ENCODE measurements at places on chromosomes 13 and 19.

DNA sequence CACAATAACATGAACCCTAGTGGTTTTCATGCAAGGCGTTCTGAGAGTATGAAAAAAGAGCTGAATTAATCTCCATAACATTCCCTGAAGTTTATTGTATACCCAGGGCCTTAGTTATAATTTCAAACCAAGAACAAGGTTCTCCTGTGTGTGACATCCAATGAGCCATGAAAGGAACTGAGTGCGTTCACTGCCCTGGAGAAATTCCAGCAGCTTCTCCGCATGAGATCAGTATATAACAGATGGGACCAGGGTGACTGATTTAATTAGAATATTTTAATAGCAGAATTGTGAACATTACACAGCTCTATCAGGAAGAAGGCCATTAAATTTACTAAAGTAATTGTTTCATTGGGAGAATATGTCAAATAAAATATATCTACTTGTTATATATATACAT is 1190.5 kb upstream of the SLC10A2 start:
- DNase-seq = no peak

GRCh38 chr13:44792096-44792495 is 197.2 kb downstream of the NUFIP1 start:
- no peak for DNase-seq

DNA sequence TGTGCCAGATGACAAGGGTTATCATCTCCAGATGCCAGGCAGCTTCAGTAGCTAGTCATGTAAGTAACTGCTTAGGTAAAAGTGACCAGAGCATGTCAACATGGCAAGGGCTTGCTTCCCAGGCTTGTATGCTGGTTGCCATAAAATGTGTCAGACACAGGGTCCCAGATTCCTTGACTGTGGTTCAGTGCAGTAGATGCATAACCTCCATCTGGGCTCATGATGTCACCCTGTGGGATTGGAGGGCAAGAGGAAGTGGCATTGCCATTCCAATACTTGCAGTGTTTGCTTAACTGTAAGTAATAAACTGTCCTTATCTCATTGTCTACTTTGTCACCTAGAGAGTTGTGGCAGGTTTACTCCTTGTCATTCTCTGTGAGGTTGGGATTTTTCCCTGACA is 226.8 kb downstream of the PCDH17 start:
- DNase-seq = no peak

DNA sequence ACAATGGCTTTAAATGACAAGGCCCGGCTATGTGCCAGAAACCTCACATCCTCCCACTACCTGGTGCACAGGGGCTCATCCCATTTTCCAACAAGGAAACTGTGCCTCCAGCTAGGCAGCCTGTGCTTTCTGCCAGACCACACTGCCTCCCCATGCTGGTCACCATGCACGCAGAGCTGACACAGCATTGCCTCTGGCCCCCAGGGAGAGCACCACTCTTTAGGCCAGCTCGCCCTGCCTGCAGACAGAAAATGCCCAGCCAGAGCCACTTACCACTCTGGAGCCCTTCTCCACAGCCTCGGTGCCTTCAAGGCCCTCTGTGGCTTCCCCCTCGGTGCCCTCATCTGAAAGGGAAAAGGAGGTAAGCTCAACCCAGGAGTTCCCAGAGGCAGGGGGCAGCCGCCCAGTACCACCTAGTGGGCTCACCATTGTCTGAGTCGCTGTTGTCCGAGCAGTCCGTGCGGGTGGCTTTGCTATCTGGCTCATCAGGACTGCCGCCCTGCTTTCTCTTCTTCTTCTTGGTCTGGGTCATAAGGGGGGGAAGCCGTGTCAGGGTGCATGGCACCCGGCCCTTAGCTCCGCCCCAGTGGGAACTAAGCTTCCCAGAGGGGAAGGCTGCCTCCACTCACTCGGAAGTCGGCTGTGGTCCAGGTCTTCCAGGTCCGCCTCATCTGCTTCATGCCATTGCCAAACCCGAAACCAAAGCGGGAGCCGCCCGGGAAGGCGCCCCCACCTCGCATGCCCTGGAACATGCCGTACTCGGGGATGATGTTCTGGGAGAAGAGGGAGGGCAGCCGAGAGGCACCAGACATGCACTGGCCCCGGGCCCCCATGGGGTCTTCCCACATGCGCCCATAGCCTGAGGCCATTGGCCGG is 18.0 kb downstream of the AKAP8L start:
- no peak for DNase-seq

- DNase-seq = peak; percentile 70
Observed at GRCh38 chr19:41886761-41887710, 4.1 kb downstream of the ARHGEF1 start.

- no peak for DNase-seq
Observed at GRCh38 chr19:387777-388176, 21.2 kb downstream of the C2CD4C start.

DNA sequence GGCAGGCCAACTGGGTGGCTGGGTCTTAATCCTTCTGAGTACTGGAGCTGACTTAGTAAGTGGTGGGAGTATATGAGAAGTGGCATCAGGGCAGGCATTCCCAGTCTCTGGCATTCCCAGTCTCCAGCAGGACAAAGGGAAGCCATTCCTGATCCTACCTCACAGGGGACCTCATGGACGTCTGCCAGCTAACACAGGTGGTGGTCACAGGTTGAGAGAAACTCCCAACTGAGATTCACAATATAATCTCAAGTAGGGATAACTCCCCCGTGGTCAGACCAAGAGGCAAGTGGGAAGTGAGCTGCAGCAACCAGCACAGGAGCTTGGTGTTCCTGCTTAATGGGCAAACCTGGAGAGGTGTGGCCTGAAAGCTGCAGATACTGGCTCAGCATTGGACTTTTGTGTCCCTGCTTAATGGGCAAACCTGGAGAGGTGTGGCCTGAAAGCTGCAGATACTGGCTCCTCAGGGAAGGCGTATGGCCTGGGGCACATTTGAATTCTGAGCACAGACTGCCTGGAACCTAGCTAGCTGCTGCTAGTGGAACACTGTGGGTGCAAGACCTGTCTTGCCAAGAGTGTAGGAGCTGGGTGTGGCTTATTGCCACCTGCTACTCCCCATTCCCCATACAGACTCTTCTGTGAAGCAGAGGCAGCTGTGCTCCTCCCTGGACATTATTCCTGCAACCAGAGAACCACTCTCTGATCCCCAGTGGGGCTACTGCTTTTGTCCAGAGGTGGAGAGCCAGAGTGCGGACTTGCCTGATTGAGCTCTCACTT is 25.9 kb upstream of the OR10H2 start:
- DNase-seq = no peak

- DNase-seq = no peak
Observed at GRCh38 chr13:64697226-64697625, 2532.9 kb downstream of the PCDH9 start.

DNA sequence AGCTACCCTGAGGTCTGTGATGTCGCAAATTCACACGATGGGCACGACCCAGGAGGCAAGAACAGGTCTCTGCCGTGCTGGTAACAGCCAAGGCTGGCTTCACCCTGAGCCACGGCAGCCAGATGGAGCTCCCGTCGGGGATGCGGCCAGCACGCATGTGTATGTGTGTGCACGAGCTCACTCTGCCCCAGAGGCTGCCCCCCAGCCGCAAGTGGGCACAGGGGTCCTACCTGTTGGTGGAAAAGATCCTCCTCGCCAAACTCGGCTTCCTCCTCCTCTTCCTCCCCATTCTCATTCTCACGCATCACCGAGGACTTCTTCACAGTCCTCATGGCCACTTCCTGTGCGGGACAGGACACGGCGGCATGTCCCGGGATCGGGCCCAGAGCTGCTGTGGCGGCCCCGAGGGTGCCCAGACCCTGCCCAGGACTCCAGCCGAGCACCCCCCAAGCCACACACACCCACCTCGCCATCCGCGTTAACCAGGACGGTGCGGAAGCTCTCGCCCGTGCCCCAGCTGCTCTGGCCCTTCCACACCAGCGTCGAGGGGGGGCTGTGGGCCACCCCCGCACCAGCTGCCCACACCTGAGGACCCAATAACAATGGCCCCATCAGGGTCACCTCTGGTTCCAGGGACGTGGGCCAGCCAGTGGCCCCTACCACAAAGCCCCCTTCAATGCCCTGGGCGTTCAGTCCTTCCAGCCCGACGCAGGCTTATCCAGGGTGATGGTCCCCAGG is 4.1 kb upstream of the TIMM13 start:
- no peak for DNase-seq

DNA sequence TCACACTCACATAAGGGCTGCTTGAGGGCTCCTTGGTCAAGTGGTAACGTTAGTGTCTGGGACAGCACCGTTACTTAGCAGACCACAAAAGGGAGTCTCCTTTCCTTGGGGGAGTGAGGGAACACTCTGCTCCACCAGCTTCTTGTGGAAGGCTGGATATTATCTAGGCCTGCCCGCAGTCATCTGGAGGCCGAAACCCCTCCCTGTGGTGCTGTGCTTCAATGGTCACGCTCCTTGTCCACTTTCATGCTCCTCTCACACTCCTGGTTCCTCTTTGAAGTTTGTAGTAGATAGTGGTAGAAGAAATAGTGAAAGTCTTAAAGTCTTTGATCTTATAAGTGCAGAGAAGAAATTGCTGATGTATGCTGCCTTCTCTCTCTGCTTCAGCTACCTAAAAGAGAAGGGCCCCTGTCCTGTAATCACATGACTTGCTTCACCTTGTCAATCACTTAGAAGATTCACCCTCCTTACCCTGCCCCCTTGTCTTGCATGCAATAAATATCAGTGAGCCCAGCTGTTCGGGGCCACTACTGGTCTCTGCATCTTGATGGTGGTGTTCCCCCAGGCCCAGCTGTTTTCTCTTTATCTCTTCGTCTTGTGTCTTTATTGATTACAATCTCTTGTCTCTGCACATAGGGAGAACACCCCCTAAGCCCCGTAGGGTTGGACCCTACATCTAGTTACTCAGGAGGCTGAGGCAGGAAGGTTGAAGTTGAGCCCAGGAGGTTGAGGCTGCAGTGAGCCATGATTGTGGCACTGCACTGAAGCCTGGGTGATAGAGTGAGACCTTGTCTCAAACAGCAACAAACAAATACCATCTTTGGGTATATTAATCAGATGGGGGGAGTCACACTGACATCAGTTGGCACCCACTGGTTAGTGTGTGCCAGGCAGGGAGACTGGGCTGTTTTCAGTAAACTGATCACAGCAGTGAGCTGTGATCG is 11.6 kb upstream of the MZF1 start:
- no peak for DNase-seq

- DNase-seq = no peak
Observed at GRCh38 chr13:101521371-101521770, 68.9 kb downstream of the ITGBL1 start.

DNA sequence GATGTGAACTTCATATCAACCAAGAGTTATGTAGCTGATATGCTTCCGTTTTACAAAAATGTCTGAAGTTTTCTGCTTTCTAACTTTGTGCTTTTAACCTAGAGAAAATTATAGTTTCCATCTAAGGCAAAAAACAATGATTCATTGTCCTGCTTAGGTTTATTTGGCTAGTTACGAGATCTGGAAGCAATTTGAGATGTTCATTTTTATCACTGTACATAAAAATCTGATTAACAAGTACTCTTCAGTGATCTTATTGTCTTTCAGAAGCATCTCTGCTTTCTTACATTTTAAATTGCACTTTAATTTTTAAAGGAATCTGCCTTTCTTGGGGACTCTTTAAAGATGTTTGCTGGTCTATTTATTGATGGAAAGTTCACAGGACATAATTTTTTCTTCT is 188.1 kb downstream of the RFC3 start:
- no peak for DNase-seq

GRCh38 chr19:38759590-38760003 is 13.7 kb downstream of the LGALS7 start:
- no peak for DNase-seq

GRCh38 chr13:114042066-114042815 is 68.4 kb upstream of the C13orf46 start:
- DNase-seq = no peak

GRCh38 chr19:58044886-58045285 is 11.1 kb downstream of the ZSCAN1 start:
- no peak for DNase-seq

DNA sequence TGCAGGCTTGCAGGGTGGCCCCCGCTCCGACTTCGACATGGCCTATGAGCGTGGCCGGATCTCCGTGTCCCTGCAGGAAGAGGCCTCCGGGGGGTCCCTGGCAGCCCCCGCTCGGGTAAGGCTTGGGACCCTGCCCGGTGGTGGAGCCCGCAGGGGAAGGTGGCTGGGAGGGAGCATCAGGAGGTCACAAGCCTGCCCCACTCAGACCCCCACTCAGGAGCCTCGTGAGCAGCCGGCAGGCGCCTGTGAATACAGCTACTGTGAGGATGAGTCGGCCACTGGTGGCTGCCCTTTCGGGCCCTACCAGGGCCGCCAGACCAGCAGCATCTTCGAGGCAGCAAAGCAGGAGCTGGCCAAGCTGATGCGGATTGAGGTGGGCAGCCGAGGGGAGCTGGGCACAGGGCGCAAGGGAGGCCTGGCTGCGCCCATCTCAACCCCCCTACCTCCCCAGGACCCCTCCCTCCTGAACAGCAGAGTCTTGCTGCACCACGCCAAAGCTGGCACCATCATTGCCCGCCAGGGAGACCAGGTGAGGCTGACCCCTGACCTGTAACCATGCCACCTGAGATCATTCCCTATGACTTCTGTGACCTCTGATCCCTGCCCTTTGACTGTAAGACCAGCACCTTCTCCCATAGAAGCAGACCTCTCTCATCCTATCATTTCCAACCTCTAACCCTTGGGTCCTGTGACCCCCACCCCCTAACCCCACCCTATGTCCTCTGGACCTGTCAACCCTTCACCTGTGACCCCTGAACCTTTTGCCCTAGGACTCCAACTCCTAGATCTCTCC is 7.2 kb downstream of the PNPLA6 start:
- DNase-seq = no peak

DNA sequence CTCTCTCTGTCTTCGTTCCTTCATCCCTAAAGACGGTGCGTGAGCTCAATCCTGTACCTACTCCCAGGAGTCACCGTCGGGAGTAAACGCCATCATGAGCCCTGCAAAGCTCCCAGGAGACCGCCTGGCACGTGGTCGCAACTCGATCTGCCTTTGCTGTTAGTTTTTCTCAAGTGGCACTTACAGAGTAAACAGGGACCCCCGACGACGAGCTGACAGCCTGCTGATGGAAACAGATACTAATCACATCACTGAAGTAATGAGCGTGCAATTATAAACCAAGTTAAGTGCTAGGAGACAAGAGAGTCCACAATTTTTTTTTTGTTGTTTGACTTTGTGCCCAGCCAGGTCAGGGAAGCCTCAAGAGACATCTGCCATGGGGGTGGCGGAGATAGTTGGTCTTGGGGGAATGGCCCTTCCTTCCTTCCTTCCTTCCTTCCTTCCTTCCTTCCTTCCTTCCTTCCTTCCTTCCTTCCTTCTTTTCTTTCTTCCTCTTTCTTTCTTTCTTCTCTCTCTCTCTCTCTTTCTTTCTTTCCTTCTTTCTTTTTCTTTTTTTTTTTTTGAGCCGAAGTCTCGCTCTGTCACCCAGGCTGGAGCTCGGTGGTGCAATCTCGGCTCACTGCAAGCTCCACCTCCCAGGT is 23.6 kb downstream of the CACNG6 start:
- DNase-seq = no peak

DNA sequence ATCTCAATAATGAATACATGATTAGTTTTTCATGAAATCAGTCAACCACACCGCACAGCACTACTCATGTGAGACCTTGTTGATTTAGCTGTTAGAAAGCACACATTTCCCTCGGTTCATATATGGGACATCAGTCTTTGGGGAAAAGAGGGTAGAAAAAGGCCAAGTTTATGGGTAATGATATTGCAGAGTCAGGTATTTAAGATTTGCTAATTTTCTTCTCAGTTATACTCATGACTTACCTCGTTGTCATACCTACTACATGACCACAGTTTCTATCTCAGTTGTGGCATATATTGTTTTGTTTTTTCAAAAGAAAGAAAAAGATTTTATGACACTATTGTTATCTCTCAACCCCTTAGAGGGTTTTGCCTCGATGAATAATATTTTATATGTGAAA is 165.6 kb downstream of the POU4F1 start:
- DNase-seq = no peak

GRCh38 chr19:45505151-45505995 is 1.9 kb upstream of the VASP start:
- DNase-seq = no peak

Data from activated gamma-delta T cell treated with anti-CD3 and anti-CD28 coated beads, Interleukin-2, amount 50 U/mL, for 16 hours (primary cell).